ENCODE measurements at places on chromosomes 12 and 14.

- DNase-seq: peak; percentile 24
Observed at GRCh38 chr14:21070083-21070609, at the start of gene ARHGEF40. ARHGEF40 (plus strand) TSS chr14:21070304; CDS start chr14:21070397, 93 bp downstream.

GRCh38 chr12:27024291-27024690 lies 1.9 kb downstream of the MED21 start:
- DNase-seq: no peak

DNA sequence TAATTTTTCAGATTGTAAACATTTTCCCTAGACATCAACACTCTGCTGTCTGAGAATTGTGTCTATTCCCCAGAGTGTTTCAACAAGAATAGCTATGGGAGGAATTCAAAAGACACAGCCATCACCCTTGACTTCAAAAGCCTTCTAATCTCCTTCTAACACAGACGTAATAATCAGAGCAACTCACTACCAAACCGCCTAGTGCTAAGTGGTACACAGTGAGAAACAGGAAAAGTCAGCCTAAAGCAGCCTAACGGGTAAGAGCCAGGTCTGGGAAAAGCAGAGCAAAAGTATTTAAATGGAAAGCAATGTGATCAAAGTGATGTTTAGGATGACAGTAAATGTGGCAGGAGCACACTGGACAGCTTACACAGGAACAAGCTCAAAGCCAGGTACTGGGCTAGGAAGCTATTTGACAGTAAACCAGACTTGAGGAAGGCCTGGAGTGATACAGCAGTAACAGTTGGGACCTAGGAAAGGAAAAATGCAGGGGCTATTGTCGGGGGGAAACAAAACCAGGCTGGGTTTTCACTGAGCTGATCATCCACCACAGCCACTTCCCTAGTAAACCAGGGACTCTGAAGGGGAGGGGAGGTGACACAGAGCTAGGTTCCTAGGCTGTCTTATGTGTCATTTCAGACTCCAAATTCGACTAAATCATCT lies 29.4 kb downstream of the CORO1C start:
- no peak for DNase-seq

DNA sequence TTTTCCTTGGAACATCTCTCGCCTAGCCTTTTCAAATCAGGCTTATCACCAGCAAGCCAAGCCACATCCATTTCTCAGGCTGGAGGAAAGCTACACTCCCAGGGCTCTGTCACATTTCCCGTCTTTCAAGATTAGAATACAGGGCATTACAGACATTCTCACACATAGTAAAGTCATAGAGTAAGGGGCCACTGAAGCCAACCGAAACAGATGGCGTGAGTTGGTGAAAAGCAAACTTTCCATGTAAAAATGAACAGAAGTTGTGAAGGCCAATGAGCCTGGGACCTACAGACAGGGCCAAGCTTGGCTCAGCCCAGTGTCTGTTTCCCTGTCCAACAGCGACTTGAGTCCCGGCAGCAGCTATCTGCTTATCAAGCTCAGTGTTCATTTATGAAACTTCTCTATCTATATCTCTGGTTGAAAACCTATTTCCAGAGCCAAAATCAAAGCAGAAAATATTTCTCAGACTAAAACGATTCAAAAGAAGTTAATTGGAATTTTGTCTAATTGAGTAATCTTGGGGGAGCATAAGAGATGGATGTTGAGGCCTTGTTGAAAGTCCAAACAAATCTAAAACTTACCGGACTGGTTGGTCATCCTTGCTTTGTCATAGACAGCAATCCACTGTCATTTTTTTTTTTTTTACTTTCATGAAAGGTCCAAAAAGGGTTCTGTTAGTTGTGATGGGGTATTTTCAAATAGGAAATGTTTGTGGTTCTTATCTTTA lies 105.6 kb downstream of the DAAM1 start:
- DNase-seq: no peak

DNA sequence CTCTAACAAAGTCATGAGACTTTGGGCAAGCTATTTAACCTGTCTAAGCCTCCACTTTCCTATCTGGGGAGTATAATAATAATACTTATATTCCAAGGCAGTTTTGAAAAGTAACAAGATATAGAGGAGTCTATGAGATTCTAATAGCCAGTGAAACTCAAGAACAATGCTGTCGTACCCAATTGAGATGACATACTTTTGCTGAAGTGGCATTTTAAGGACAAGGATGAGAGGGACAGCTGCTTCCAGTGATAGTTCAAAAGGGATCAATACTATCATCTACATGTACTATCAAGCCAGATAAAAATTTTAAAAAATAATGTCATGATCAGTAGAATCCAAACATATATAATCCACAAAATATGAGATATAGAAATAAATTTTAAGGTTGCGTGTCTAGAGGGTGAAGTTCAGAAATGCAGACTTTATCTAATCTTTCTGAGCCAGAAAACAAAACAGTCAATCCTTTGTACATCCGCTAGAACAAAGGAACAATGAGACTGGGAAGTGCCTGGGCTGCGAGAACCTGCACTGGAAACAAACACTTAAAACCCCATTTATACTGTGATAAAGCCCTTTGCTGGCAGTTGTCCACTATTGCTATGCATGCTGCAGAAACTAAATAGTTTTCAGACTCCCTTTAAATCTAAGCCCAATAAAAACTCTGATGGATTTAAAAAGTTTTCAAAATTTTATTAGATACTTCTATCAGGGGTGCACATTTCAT lies 38.6 kb downstream of the PTPRB start:
- DNase-seq: peak; percentile 20

DNA sequence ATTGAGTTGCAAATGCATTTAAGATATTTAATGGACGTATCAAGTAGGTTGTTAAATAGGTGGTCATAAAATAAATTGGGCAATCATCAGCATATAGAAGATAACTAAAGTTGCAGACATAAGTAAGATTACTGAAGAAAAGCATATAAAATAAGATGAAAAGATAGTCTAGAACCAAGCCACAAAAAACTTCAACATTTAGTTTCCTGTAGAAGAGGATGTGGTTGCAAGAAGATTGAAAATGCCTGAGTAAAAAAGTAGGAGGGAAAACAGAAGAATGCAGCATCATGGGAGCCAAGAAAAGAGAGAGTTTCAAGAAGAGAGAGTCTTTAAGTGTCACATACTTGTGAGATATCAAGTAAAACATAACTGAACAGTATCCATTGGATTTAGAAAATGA lies 17.6 kb upstream of the SLC16A7 start:
- no peak for DNase-seq

DNA sequence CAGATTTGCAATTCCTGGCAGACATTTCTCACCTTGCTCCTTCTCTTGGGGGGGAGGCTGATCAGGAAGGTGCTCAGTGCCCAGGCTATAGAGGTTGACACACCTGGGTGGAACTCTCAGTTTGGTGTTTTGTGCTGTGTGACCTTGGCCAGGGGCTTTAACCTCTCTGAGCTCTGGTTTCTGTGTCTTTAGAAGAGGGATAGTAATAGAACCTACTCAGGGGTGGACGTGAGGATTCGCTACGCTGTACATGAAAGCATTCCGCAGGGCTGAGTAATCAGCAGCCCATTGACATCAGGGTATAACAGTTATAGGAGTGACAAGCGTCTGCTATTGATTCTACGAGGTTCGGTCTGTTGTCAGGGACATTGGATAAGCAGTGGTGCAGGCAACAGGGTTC lies 98.1 kb downstream of the PHETA1 start:
- no peak for DNase-seq
